ENCODE measurements at places on chromosomes 5 and 9.
A peak's percentile ranks its signal among the peaks of the same experiment; 100 is the strongest.

DNA sequence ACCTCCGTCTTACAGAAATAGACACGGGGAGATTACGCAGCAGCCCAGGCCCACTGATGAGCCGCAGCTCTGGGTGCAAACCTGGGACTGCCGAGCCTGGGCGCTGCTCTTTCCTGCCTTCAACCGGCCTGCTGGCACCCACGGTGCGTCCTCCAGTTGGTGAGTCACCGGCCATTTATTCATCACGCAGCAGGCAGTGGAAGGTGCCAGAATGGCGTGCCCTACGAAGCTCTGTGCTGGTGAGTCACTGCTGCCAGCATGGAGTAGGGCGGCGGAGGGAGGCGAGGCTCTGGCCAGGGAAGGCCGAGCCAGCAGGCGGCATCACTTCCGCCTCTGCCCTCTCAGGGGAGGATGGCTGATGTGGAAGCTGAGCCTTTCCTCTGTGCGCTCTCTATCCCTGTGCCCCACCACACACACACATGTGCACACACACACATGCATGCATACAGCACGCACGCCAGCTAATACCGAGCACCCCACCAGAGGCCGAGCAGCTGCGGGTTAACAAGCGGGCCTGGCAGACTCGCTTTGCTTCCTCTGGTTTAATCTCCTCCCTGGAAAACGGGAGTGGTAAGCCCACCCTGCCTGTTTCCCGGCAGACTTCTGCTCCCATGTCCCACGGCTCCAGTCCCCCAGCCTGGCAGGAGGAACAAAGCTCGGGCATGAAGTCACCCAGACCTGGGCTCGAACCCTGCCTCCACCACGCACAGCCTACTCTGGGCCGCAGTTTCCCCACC is 39.2 kb downstream of the OLFM1 start:
- no peak for DNase-seq

- peak; percentile 22 for DNase-seq
These were observed 299.6 kb upstream of the KLF4 start for GRCh38 chr9:107789001-107789700.

GRCh38 chr5:16616536-16617273 is at the start of gene RETREG1:
Gene RETREG1 (minus strand): TSS chr5:16616997. CDS start chr5:16616971, 26 bp downstream.
- no peak for DNase-seq

DNA sequence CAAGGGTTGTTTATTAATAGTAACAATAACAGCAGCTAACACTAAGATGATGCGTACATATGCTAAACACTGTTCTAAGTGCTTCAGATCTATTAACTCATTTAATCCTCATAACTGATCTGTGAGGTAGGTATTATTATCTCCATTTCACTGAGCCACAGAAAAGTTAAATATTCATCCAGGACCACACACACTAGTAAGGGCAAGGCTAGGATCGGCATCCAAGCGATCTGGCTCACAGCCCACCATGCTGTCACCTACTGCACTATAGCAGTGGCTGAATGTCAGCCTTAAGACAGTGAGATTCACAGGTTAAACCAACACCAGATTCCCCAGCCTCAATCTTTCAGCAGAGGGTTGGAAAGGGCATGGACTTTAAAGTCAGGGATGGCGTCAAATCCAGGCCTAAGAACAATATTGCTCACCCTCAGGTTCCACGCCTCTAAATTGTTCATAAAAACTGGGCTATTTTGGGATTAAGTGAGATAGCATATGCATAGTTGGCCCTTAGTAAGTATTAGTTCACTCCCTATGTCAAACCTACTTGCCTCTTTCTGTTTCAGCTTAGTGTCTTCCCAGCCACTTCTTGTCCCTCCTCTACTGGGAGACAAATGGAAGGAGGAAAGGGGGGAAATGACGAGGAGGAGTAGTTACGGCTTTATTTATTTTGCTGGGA is 150.8 kb downstream of the MAPKAP1 start:
- DNase-seq = no peak

- no peak for DNase-seq
These were observed 41.3 kb upstream of the SMU1 start for GRCh38 chr9:33117796-33118195.

DNA sequence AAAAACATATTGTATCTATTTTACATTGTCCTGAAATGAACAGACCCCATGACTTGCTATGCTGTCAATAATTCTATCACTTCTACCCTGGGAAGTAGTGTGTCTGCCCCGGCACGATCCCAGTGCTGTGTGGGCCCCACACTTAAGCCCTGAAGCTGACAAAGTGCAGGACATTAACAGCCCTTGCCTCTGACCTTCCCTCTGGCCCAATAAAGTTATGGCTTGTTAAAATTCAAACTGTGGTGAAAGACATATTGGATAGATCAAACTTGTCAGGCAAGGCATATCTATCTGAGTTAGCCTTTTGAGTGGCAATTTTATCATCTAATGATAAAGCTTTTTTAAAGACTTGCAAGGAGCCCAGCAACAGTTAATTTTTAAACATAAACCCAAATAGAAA is 229.2 kb downstream of the SPOCK1 start:
- no peak for DNase-seq

- DNase-seq = no peak
These were observed 19.2 kb downstream of the SLC27A6 start for GRCh38 chr5:128984480-128984879.

GRCh38 chr5:176680226-176680563 is 32.9 kb downstream of the TSPAN17 start:
- DNase-seq = no peak

GRCh38 chr9:83572524-83572923 is 34.3 kb upstream of the FRMD3 start:
- DNase-seq = no peak

DNA sequence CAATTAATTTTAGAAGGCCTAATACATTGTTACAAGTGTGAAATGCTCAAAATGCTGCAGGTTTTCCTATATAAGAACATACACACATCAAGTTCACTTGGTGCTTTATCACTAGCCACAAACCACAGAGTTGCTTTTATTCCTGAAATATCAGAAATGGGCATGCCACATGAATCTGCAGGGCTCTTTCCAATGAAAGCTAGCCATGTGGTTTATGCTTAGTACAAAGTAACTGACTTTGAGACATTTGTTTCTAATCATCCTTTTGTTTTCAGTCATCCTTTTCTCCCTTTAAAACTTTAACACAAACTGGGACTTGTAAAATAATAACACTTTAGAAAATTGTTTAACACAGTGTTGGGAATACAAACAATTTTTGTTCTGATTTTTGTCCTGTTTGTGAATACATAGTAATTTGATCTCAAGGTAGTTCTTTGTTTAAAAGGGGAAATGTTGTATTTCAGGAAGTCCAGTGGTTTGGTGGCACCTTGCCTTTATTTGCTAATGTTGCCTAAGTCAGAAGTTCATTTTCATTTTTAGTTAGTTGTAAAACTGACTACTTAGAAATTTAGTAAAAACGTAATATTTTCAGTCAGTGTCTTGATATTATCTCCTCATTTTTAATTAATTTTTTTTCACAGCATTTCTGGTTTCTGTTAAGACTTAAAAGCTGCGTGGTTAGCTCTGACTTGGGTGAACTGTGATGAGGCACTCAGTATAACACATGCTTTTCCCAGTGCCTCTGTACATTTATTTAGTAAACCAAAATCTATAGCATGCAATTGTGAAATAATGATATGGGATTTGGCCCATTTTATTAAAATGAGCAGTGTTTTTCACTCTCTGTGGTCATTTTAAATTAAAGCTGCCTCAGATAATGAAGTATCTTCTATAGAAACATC is 18.6 kb downstream of the PRDM6 start:
- no peak for DNase-seq

DNA sequence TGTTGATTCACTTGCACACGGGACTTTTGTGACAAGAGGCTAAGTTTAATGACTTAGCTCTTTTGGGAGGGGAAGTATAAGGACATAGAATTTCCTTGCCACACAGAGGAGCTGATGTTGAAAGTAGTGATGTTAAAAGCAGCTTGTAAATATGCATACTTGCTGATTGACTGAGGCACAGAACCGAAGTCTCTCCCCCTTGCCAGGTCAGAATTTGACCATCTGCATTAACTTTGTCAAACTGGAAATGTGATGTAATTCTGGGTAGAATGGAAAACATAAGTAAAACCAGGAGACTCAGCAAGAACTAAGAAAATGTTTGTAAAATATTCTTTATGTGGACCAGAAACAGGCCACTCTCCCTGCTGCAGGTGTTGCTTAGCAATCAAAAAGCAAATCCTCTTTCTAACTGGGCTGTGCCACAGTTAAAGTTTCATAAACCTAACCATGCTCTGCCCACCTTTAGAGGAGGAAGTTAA is 284.2 kb downstream of the NR3C1 start:
- DNase-seq = no peak

DNA sequence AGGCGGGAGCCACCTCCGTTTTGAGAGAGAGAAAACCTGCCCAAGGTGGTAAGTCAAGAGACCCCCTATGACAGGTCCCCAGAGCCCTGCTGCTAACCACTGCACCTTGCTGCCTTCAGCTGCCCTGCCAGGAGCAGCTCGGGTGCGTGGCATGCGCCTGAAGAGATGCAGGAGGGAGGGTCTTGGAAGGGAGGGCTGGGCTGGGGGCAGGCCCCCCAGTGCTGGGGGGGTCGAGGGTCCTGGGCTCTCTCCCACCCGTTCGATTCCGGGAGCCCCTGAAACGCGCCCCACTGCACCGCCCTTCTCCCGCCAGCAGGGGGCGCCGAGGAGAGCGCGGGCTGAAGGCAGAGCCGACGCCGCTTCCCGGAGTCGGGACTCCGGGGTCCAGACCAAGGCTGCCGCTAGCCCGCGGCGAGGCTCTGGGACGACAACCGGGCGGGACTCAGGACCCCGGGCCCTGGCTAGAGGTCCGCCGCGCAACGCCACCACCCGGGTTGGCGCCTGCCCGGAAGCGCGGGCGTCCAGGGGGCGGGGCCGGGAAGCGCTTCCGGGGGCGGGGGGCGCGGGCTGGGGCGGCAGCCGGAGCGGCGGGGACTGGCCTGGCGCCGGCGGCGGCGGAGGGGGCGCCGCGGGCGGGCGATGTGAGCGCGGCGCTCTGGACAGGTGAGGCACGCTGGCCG is at the start of gene ZBTB34:
Gene ZBTB34, plus strand, starts transcription at position 563 of the 680 bp plus-strand sequence. CDS start 18,761 bp downstream, outside the sequence.
- DNase-seq = no peak

- DNase-seq = no peak
These were observed 1.8 kb downstream of the MARCHF6 start for GRCh38 chr5:10355071-10355889.

GRCh38 chr5:57383093-57383861 is 99.3 kb downstream of the ACTBL2 start:
- peak; percentile 91 for DNase-seq

GRCh38 chr5:150036513-150036912 is 36.0 kb downstream of the HMGXB3 start:
- DNase-seq = peak; percentile 91

DNA sequence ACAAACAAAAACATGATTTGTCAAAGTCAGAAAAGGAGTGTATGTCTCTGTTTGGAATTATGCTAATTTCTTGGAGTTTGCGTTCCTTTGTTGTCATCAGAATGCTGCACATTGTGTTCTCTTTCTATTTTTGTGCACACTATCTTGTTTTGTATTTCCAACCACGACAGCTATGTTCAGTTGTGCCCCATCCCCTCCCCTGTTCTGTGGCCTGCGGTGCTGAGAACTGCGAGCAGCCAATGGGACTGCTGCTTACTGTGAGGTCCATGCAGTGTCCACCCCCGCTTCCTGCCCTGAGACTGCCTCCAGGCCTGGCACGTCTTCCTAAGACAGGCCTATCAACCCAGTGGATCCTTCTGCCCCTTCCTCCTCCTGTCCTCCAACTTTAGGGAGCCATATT is 76.8 kb downstream of the PALM2AKAP2 start:
- peak; percentile 14 for DNase-seq

- no peak for DNase-seq
These were observed 164.8 kb upstream of the ADRA1B start for GRCh38 chr5:159751459-159751858.

- peak; percentile 33 for DNase-seq
These were observed 6.0 kb upstream of the CCIN start for GRCh38 chr9:36163049-36163785.

DNA sequence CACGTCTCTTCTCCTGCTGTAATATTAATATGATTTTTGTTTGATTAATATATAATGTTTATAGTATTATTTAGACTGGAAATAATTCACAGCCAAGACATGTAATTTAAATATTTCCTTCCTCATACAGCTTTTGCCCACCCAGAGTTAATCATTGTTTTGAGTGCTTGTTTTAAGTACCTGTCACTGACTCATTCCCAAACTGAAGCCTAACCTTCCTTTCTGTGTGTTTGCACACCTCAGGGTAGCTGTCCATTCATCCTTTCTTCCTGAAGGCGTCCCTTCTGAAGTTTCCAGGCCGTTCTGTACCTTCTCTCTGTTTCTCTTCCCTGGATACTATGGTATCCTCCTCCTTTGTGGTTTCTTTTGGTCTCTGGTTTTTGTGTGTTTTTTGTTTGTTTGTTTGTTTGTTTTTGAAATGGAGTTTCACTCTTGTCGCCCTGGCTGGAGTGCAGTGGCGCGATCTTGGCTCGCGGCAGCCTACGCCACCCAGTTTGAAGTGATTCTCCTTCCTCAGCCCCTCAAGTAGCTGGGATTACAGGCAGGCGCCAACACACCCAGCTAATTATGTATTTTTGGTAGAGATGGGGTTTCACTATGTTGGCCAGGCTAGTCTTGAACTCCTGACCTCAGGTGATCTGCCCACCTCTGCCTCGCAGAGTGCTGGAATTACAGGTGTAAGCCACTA is 312.4 kb downstream of the DOCK8 start:
- no peak for DNase-seq

GRCh38 chr9:95201206-95201605 is 116.3 kb downstream of the FANCC start:
- DNase-seq = no peak

DNA sequence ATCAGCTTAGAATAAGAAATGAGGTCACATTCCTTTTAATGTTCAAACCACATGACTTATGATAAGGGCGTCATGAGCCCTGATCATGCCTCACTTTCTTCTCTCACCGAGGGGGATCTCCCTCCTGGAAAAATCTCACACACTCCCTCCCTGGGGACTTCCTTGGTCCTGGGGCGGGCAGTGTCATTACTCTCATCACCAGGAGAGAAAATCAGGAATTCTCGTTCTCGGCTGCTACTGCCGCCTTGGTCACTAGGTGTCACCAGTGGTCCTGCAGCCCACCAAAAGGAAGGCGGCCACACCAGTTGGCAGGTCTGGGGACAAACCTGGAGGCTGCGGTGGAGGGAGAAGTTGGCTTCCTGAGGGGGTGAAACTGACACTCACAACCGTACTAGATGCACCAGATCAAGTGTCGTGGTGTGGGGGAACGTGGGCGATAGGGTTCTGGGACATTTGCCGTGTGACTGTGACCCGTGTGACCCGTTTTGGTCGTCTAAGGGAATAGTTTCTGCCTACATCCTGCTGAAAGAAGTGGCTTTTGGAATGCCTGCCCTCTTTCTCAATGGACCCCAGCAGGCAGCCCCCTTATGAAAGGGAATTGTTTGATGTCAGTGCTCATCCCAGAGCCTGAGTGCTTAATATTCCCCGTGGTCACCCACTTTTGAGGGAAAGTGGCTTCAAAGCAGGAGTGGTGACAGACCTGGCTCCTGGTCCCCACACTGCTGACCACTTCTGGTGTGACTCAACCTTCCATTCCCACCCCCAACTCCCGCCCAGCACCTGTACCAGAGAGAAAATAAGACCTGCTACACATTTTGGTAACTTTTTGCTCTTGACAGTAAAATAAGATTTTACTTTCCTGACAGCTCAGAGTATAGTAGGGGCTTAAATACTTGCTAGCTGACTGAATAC is 63.2 kb downstream of the ACER2 start:
- no peak for DNase-seq

Measured in HFF-Myc (cell line).